ENCODE measurements at places on chromosomes 16 and 17.

DNA sequence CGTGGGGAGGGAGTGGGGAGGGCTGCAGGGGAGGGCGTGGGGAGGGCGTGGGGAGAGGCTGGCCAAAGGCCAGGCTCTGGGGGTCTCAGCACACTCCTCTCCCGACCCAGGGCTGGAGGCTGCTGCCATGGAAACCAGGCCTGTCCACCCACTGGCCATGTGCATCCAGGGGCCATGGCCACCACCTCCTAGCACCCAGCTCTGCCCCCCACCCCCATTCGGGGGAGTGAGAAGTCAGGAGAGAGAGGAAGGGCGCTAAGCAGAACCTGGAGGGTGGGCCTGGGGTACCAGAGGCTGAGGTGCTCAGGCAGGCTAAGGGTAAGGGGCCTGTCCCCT, 29.6 kb downstream of the ENDOV start:
- no peak for DNase-seq

DNA sequence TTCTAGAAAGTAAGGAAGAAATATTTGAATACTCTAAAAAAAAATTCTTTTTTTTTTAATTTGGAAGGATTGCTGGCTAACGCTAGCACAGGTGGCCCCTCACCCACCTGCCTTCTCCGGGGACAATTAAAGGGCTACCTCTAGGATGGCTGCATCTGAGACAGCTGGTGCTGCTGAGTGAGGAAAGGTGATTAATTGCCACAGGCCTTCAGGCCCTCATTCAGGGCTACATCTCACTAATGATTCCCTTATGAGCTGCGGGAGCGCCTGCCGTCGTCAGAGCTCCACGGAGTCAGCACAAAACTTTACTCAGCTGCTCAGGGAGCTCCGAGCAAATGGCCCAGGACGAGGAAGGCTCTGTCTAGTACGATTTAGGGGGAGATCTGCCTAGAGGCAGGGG, 27.0 kb upstream of the AKTIP start:
- no peak for DNase-seq

- DNase-seq = no peak
These were observed 3.4 kb downstream of the TMED6 start for GRCh38 chr16:69348222-69348621.

GRCh38 chr17:68456339-68457167, 743 bp downstream of the WIPI1 start:
- peak; percentile 85 for DNase-seq

DNA sequence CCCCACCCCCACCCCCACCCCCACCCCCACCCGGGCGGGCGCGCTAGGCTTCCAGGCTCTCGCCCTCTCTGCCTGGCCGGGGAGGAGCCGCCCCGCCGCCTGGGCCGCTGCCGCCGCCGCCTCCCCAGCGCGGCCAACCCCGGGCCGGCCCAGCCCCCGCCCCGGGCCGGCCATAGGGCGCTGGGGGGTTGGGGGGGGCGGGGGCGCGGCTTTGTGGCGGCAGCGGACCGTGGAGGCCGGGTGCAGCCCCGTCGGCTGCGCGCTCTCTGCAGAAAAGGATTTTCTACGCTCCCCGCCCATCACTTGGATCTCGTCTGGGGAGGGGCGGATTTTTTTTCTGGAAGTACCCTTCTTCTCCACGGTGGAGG, 230.9 kb downstream of the MRTFB start:
- DNase-seq = peak; percentile 77

Data from right forelimb (tissue), 1 donor.